ENCODE measurements at places on chromosomes 6 and 20. TPM values are rescaled to one million over a fixed set of nuclear protein-coding genes. Genes with fewer than 3 reads are reported as not detected.
A peak's percentile ranks its signal among the peaks of the same experiment; 100 is the strongest.

DNA sequence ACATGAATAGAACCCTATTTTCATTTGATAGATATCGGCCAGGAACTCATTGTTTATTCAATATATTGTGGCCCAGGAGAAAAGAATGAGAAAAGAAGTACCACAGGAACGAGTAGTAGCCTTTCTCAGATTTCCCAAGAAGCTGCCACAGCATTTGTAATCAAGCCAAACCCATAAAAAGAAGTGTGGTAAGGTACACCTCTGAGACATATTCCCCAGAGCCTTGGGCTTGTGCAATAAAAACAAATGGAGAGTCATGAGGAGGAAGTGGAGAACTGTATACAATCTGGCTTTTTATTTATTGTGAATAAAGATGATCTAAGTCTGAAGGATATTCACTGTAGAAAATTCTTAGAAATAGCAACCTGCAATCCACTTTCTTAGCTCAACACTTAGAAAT is 36.7 kb downstream of the KIF6 start:
- no peak overlapping the region for H3K27ac ChIP-seq
- no peaks in the 10 kb centered on the region for H3K4me1 ChIP-seq
- H3K36me3 ChIP-seq = no peaks in the 10 kb centered on the region
- H3K4me3 ChIP-seq = no peak overlapping the region
- no peaks in the 10 kb centered on the region for H3K27me3 ChIP-seq

- H3K27ac ChIP-seq = no peak overlapping the region
- no peaks in the 10 kb centered on the region for H3K27me3 ChIP-seq
- no peaks in the 10 kb centered on the region for H3K36me3 ChIP-seq
- H3K4me1 ChIP-seq = no peaks in the 10 kb centered on the region
- no peak for DNase-seq
- no peak overlapping the region for H3K4me3 ChIP-seq
Observed at GRCh38 chr20:10972219-10972860, 298.5 kb upstream of the JAG1 start.

DNA sequence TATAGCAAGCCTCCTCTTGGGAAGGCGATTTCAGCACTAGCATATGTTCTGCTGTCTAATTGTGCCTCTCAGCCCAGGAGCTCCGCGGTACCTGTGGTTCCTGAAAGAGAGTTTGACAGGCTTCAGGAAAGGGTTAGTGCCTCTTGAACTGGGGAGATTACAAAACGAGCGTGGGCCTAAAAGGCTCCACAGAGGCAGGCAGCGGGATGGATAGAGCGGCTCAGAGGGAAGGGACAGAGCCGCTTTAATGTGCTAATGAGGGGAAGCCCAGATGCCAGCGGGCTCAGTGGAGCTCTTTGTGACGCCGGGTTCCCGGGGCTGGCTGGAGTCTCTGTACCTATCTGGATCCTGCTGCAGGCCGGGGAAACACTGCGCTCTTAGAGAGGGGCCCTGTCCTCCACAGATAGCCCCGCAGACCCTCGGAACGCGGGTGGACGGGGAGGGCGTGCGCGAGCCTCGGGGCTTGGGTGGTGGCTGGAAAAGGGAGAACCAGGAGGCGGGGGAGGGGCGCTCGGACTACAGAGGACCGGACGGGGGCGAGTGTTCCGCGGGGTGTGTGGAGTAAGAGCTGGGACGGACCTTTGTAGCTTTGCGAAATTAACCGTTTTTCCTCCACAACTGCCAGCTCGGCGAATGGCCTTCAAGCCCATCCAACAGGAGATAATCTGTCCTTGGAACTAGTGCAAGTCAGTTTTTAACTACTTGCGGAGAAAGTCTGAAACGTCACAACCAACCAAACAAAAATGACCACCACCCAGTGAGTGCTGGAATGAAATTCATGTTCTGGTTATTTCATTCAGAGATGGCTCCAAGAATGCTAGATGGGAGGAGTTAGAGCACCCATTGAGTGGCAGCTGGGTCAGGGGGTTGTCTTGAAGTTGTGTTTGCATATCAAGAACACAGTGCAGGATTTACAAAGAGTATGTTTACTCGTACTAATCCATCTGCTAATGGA is 13.0 kb downstream of the SLC35F1 start:
- no peaks in the 10 kb centered on the region for H3K4me1 ChIP-seq
- no peaks in the 10 kb centered on the region for H3K36me3 ChIP-seq
- peak overlapping the region; percentile 13 for H3K4me3 ChIP-seq
- DNase-seq = no peak

- no peaks in the 10 kb centered on the region for H3K27me3 ChIP-seq
- H3K4me3 ChIP-seq = no peak overlapping the region
Observed at GRCh38 chr6:158608221-158608620, 36.3 kb downstream of the DYNLT1 start.

DNA sequence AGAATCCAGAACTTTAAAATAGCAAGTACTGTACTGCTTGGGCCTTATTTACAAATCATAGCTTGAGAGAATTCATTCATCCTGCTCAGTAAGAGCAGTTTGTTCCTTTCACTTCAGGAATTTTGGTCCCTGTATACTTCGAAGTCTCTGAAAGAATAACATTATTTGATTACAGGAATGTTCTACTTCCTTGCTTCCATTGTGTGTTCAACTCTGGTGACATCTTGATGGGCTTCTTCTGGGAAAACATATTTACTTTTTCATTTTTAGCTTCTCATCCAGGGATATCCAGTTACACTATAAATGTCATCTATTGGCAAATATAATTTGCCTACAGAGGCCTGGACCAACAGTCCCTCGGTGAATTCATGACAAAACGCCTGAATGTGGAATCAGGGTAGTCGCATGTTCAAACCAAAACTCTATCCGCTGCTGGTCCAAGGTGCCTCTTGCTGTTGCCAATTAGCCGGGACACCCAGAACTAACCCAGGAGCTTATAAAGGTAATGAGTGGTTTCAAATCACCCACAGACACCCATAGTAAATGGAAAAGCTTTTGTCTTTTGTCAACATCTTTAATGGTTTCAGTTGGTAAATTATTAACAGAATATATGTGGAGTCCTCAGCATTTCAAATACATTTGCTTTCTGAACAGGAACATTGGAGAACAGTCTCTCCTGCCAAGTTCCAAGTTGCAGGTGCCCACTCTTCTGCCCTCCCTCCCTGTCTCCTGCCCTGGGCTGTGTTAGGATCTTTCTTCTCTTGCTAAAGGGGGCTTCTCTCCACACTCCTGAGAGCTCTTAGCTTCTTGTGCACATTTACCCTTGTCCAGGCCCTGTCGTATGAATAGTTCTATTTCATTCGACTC is 162.5 kb upstream of the CITED2 start:
- DNase-seq = peak; percentile 24
- no peaks in the 10 kb centered on the region for H3K36me3 ChIP-seq
- H3K4me3 ChIP-seq = no peak overlapping the region
- H3K27me3 ChIP-seq = no peaks in the 10 kb centered on the region
- peak overlapping the region; percentile 87 for H3K27ac ChIP-seq
- peaks cover 33% of the 10 kb centered on the region for H3K4me1 ChIP-seq

DNA sequence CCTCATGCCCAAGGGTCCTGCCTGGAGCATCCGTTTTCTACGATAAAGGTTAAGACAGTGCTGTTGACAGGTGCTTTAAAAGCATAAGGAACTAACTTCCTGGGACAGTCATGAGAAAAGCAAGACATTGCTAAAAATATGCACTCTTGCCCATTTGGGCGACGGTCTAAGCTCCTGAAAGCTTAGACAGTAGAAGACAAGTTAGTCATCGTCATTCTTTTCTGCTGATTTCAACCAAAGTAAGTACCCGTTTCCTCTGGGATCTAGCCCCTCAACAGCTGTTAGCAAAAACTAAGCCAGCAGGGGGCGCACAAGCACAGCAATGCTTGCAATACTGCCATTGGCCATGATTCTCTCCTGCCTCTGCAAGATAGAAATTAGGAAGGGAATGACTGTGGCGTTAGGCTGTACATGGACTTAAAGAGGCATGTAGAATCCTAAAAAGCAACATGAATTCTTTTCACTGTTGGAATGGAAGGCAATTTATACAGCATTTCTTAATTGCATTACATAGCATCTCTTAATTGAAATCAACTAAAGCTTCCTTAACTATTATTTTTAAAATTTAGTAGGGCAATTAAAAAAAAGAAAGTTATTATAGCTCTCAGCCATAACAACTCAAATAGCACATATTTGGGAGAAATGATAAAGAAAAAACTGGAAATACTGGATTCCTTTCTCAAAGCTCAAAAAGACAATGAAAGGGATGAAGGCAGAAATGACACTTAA is 147.8 kb upstream of the RALGAPA2 start:
- H3K27me3 ChIP-seq = peaks cover 14% of the 10 kb centered on the region
- H3K27ac ChIP-seq = no peak overlapping the region
- H3K4me3 ChIP-seq = no peak overlapping the region
- no peaks in the 10 kb centered on the region for H3K4me1 ChIP-seq
- no peaks in the 10 kb centered on the region for H3K36me3 ChIP-seq
- DNase-seq = peak; percentile 86

DNA sequence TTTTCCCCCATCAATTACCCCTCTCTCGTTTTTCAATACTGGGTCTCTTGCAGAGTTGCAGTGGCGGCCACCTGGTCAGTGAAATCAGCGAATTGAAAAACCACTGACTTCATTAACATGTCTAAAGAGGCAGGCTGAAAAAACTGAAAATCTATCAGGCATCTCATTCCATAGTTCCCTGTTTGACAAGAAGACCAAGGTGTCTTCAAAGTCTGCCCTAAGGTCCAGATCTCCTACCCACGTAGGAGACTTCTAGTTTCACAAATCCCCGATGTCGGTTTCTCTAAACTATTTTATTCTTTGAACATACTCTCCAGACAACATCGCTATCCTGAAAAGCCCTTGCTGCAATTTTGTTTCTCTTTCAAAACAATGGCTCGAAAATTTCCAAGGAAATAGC is 796 bp upstream of the TUBB start:
- H3K27me3 ChIP-seq = no peaks in the 10 kb centered on the region
- peak overlapping the region; percentile 76 for H3K4me3 ChIP-seq
- H3K4me1 ChIP-seq = peaks cover 4% of the 10 kb centered on the region
- DNase-seq = no peak

DNA sequence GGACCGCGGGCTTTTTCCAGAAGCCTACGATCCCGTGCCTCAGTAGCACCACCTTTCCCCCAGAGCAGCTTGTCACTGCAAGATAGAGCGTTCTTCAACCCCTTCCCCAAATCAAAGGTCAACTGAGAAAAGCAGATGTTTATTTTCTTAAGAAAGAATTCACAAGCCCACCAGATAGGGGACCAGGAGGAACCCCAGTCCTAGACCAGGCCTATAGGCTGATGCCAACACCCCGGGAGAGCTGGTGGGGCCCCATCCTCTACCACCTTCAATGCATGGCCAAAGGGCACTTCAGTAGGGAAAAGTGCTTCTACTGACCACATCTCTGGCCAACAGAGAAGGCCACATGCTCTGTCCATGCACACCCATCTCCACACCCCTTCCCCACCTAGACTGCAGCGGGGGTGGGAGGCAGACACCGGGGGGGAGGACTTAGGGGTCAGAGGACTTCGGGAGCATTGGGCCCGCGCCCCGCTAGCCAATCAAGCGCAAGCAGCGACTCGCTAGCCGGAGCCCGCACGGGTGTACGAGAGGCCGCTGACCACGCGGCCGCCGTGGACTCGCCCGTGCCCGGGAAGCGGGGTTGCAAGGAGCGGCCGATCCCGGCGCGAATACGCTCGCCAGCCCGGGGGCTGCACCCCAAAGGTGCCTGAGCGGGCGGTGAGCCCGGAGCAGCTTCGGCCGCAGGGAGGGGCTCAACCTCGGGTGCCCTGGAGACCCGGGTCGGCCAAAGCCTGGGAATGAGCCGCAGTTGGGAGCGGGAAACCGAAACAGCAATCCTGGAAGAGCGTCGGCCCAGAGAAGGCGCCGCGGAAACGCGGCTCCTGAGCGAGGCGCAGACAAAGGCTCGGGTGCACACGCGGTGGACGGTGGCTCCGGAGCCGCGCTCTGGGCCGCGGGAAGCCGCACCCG is 2.8 kb downstream of the PDE10A start:
- no peaks in the 10 kb centered on the region for H3K36me3 ChIP-seq
- no peak for DNase-seq
- peak overlapping the region; percentile 42 for H3K4me3 ChIP-seq
- H3K27ac ChIP-seq = no peak overlapping the region
- peaks cover 66% of the 10 kb centered on the region for H3K27me3 ChIP-seq

- H3K36me3 ChIP-seq = no peaks in the 10 kb centered on the region
- H3K4me3 ChIP-seq = no peak overlapping the region
- H3K4me1 ChIP-seq = no peaks in the 10 kb centered on the region
- H3K27me3 ChIP-seq = no peaks in the 10 kb centered on the region
- H3K27ac ChIP-seq = no peak overlapping the region
Observed at GRCh38 chr6:20389066-20389465, 12.6 kb upstream of the E2F3 start.

DNA sequence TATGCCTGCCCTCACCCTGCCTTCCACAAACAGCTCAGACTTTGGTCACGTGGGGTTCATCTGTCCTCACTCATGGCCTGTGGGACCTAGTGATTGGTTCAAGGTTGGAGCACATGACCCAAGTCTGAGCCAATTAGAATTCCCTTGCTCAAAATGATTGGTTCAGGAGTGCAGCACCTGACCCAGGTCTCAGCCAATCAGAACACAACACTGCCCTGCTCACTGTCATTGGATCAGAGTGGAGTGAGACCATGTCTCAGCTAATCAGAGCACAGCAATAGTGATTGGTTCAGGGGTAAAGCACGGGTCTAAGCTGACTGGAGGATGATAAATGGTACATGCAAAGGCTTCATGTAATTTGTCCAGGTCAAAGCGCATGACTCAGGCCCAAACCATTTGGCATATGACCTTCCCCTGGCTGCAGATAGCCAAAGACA is 102.2 kb downstream of the PREX1 start:
- DNase-seq = no peak
- H3K36me3 ChIP-seq = no peaks in the 10 kb centered on the region
- H3K4me3 ChIP-seq = no peak overlapping the region
- peaks cover 18% of the 10 kb centered on the region for H3K4me1 ChIP-seq

SLC17A3 gene
- total RNA-seq = not detected

PLCB4 gene
- total RNA-seq = 31.0 TPM

KHDC1L gene
- total RNA-seq = not detected

Measured in transverse colon (tissue), 4 donors.